ENCODE measurements at places on chromosomes 11 and 22.

DNA sequence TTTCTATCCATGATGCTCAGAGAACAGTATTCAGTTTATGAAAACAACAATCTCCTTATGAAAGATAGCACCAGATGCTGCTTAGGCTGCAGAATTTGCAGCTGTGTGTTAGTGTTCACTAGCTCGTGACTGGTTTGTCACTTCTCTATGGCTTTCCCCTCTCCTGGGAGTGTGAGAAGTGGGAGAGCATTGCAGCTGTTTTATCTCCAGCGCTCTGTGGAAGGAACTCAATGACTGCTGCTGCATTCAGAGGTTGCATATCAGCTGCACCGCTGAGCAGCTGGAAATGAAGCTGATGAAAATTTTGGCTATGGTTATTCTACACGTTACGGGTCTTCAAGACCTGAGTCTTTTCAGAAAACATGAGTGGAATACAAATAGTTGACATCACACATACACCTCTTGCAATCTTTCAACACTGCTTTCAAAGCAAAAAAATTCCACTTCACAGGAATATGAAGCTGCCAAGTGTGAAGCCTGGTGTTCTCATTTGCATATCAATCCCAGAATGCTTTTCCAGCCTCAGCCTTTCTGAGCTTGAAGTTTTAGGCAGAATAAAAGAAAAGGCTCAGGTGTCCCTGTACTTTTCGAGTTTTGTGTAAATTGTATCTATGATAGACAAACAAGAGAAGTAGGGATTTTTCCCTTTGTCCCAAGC, 149.3 kb upstream of the DDI1 start:
- H3K4me3 ChIP-seq: no peak overlapping the region
- no peaks in the 10 kb centered on the region for H3K36me3 ChIP-seq
- no peaks in the 10 kb centered on the region for H3K27me3 ChIP-seq

DNA sequence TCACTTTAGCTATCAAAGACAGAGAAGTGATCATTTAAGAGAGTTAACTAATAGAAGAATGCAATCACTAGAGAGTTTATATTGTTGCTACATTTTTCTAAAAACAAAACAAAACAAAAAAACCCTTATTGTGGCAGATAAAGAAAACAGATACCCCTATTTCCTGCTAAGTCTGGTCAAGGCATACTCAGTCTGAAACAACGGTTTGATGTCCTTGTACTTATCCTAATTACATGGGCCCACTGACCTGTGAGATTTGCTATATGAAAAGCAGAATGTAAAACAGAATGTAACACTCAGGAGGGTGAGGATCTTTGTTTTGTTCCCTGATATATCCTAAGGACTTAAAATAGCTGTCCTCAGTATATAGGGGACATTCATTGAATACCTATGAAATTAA, 24.6 kb downstream of the MAML2 start:
- H3K27ac ChIP-seq: no peak overlapping the region
- H3K4me1 ChIP-seq: peaks cover 79% of the 10 kb centered on the region
- no peak overlapping the region for H3K4me3 ChIP-seq

DNA sequence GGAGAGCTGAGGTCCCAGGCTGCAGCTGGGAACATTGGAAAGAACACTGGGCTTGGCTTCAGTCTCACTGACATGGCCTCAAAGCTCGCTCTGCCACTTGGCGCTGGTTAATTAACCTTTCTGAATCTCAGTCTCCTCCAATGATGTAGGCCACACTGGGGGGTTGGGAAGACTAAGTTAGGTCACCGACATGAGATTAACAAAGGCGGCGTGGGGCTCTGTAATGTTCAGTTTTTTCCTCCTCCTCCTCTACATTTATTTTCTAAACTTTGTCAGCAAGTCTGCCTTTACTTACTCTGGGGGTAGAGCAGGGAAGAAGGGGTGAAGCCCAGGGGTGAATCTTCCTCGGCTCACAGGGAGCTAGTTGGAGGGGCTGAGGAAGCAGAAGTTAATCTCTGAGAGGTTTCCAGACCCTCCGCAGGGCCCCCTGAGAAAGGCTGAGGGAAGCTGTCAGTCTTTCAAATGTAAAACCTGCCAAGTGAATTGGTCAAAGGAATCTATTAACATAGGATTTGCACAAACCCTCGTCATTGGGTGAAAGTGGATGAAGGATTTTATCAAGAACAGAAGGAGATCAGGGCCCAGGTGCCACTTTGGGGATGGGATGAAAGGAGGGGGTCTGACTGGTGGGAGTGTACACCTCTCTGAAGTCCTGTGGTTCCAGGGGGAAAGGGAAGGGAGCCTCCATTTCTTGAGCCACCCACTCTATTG, 32.1 kb upstream of the TENM4 start:
- no peaks in the 10 kb centered on the region for H3K27me3 ChIP-seq
- H3K4me1 ChIP-seq: no peaks in the 10 kb centered on the region
- no peaks in the 10 kb centered on the region for H3K36me3 ChIP-seq
- no peak overlapping the region for H3K4me3 ChIP-seq
- no peak for DNase-seq
- H3K27ac ChIP-seq: no peak overlapping the region

DNA sequence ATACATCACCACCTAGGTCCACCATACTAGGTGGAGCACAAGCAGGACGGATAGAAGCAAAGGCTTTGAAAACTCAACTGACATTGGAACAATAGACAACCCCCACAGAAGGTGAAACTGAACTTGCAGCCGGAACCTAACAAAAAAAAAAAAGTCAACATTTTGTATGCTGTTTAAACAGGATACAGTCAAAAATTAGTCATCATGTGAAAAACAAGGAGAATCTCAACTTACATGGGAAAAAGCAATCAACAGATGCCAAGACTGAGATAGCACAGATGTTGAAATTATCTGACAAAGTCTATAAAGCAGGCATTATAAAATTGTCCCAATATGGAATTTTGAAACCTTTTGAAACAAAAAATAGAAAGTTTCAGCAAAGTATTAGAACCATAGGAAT, 123.8 kb downstream of the RAB38 start:
- H3K4me1 ChIP-seq: no peaks in the 10 kb centered on the region
- no peak for DNase-seq
- H3K27ac ChIP-seq: no peak overlapping the region
- H3K36me3 ChIP-seq: no peaks in the 10 kb centered on the region

DNA sequence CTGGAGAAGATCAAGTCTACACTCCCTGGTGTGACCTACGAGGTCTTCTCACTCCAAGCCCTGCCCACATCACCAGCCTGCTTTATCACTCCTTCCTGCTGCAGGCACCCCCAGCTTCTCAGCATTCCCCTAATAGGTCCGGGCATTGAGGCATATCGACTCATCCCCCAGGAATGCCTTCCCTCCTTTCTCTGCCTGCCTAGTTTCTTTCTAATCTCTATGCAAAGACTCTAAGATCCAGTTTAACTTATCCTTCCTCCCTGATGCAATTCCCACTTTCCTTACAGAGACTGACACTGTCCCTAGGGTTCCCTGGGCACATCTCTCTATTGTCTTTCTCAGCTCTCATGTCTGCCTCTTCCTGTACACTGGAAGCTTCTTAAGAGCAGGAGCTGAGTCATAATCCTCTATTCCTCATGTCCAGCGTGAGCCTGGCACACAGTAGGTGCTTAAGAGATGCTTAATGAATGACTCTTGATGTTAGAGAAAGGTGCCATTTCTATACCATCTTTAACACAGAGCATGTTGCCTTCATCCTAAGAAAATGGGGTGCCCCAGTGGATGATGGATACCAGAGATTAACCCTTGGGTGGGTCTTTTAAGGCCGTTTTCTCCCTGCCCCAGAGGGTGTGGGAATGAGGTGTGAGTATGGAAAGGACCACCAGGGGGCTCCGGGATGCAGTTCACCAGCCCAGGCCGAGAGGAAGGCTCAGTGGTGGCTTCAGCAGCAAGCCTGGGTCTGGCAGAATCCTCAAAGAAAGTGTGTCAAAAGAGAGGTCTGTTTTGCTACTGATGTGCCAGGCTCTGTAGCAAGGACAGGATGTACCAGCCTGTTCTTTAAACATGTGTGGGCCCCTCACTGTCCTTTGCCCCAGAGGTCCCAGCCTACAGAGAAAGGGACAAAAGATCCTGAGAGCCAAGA, 34.7 kb downstream of the PARVA start:
- H3K4me1 ChIP-seq: peaks cover 43% of the 10 kb centered on the region
- H3K27me3 ChIP-seq: no peaks in the 10 kb centered on the region
- H3K27ac ChIP-seq: peak overlapping the region; percentile 86
- DNase-seq: peak; percentile 65
- H3K36me3 ChIP-seq: no peaks in the 10 kb centered on the region

DNA sequence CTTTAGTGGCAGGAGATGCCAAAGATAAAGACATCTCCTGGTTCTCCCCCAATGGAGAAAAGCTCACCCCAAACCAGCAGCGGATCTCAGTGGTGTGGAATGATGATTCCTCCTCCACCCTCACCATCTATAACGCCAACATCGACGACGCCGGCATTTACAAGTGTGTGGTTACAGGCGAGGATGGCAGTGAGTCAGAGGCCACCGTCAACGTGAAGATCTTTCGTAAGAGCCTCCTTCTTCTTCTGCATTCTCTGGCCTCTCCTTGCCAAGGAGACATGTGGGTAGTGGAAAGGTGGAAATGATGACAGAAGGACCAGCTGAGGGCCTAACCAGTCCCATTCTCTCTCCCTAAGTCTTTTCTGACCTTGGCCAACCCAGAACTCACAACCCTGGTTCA, 110.1 kb upstream of the TTC12 start:
- H3K4me1 ChIP-seq: no peaks in the 10 kb centered on the region
- no peaks in the 10 kb centered on the region for H3K27me3 ChIP-seq
- DNase-seq: no peak
- no peak overlapping the region for H3K4me3 ChIP-seq
- H3K27ac ChIP-seq: no peak overlapping the region
- no peaks in the 10 kb centered on the region for H3K36me3 ChIP-seq

DNA sequence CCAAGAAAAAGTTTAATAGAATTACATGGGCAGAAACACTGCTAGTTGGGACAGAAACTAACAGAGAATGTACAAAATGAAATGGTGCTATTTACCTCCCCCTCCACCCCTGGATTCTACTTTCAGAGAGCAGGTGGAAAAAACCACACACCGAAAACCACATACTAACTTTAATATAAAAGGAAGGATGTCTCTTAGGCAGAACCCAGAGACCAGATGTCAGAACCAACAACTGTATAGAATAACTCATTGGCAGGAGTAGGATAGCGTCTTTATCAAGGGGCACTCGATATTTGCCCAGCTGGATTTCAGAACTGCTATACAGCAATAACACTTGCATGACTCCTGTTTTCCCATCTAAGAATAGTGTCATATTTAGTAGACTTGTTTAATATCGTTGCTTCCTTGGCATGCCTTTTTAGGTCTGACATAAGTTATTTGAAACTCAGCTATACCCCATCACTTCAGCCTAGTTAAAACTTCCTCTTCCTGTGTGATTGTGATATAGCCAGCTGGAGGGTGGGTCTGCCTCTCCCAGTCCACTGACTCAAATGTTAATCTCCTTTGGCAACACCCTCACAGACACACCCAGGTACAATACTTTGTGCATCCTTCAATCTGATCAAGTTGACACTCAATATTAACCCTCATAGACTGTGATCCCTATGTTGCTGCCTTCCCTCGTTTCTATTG, 1.2 kb downstream of the SLC22A25 start:
- no peaks in the 10 kb centered on the region for H3K4me1 ChIP-seq
- DNase-seq: no peak
- no peaks in the 10 kb centered on the region for H3K27me3 ChIP-seq

- no peak overlapping the region for H3K4me3 ChIP-seq
- no peak for DNase-seq
- peaks cover 9% of the 10 kb centered on the region for H3K4me1 ChIP-seq
- H3K27ac ChIP-seq: no peak overlapping the region
- no peaks in the 10 kb centered on the region for H3K27me3 ChIP-seq
These were observed 567.3 kb downstream of the MIAT start for GRCh38 chr22:27224485-27225374.

DNA sequence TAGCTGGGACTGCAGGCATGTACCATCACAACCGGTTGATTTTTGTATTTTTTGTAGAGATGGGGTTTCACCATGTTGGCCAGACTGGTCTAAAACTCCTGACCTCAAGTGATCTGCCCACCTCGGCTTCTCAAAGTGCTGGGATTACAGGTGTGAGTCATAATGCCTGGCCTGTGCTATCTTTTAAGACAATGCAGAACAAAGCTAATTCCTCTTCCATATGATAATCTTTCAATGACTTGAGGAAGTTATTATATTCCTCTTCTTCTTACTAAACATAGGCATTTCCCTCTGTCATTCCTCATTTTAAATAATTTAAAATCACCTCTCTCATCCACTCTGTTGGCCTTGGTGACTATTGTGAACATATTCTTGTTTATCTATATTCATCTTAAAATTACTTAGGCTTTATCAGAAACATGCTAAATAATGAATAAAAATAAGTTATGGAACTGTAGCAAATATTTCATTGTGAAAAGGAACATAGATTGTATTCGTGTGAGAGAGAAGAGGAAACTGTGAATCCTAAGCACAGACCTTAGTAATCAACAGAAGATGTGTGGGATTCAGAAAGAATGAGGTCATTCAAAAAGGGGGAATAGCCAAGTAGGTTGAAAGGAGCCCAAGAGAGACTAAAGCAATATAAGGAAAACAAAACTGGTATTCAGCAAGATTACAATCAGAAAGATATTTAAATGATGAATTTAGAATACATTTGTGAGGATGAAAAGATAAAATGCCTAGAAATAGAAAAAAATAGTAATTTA, 269.4 kb downstream of the TTC28 start:
- no peaks in the 10 kb centered on the region for H3K27me3 ChIP-seq
- no peak for DNase-seq
- H3K27ac ChIP-seq: peak overlapping the region; percentile 1
- peak overlapping the region; percentile 42 for H3K4me3 ChIP-seq
- no peaks in the 10 kb centered on the region for H3K36me3 ChIP-seq

DNA sequence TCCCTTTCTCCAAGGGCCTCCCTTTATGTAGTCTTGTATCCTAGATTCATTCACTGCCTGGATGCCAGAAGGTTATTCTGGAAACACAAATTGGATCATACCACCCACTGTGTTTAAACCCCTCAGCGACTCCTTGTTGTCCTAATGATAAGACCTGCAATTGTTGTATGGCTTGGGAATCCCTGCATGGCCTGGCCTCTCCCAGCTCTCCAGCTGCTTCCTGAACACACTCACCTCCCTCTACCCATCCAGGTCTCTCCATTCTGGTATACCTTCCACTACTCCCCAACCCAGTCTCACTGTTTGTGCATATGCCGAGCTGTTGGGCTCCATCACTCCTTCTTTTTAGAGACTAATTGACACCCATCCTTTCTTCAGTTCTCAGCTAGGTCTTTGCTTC, 124.3 kb upstream of the ALX4 start:
- no peak overlapping the region for H3K27ac ChIP-seq
- no peak for DNase-seq
- H3K36me3 ChIP-seq: no peaks in the 10 kb centered on the region

All from thoracic aorta (tissue), 2 donors.